ENCODE measurements at places on chromosomes 7 and 10.
A peak's percentile ranks its signal among the peaks of the same experiment; 100 is the strongest.

GRCh38 chr7:131424219-131424822 lies 96.6 kb downstream of the MKLN1 start:
- no peak overlapping the region for H3K27ac ChIP-seq
- DNase-seq, result peak; percentile 16
- H3K36me3 ChIP-seq, result no peaks in the 10 kb centered on the region
- no peaks in the 10 kb centered on the region for H3K4me1 ChIP-seq
- H3K27me3 ChIP-seq, result no peaks in the 10 kb centered on the region
- no peak overlapping the region for H3K4me3 ChIP-seq

- DNase-seq, result no peak
- no peaks in the 10 kb centered on the region for H3K4me1 ChIP-seq
- no peak overlapping the region for H3K27ac ChIP-seq
- no peaks in the 10 kb centered on the region for H3K27me3 ChIP-seq
- no peak overlapping the region for H3K4me3 ChIP-seq
- no peaks in the 10 kb centered on the region for H3K36me3 ChIP-seq
These were observed 390.6 kb downstream of the SDK1 start for GRCh38 chr7:3691478-3692158.

DNA sequence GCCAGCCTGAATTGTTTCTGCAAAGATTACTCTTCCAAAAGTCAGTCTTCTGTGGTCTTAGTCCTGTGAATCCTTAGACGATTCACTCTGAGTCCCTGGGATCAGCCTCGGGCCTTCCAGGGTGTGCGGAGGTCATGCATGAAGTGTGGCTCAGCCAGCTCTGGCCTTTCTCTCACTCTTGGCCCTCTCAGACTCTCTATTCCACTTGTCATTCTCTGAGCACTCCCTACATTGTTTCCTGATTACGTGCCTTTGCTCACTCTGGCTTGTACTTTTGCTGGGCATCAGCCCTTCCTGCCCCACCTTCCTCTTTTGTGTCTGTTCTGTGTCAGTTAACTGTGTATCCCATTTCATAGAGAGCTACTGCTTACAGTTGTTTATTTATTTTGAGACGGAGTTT lies 36.0 kb downstream of the CCNY start:
- H3K4me1 ChIP-seq, result peaks cover 56% of the 10 kb centered on the region
- no peak overlapping the region for H3K27ac ChIP-seq
- H3K36me3 ChIP-seq, result no peaks in the 10 kb centered on the region
- no peak for DNase-seq
- no peak overlapping the region for H3K4me3 ChIP-seq

- H3K36me3 ChIP-seq, result no peaks in the 10 kb centered on the region
- no peak for DNase-seq
- no peak overlapping the region for H3K4me3 ChIP-seq
- no peak overlapping the region for H3K27ac ChIP-seq
- H3K4me1 ChIP-seq, result no peaks in the 10 kb centered on the region
These were observed 294.6 kb upstream of the ZNF32 start for GRCh38 chr10:43943119-43943817.

DNA sequence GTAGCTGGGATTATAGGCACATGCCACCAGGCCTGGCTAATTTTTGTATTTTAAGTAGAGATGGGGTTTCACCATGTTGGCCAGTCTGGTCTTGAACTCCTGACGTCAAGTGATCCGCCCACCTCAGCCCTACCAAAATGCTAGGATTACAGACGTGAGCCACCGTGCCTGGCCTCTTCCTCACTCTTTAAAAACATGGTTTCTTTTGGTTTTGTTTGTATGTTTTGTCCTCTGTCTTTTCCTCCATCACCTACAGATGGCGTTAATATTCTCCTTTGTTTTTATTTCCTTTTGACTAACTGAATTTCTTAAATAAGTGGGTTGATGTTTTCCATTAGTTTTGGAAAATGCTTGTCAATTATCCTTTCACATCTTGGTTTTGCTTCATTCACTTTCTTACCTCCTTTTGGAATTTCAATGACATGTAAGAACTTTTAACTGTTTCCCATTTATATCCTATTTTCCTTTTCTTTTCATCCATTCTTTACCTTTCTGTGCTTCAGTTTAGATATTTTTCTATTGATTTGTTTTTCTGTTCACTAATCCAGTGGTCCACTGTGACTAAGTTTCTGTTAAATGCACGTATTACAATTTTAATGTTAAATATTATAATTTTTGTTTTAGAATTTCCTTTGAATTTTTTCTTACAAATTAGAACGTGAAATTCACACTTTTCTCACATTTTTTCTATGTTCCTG lies 104.1 kb downstream of the ZNF467 start:
- peak; percentile 2 for DNase-seq
- H3K27ac ChIP-seq, result no peak overlapping the region
- H3K27me3 ChIP-seq, result no peaks in the 10 kb centered on the region
- no peaks in the 10 kb centered on the region for H3K4me1 ChIP-seq

- no peaks in the 10 kb centered on the region for H3K4me1 ChIP-seq
- no peak for DNase-seq
- H3K4me3 ChIP-seq, result no peak overlapping the region
- H3K36me3 ChIP-seq, result peaks cover 13% of the 10 kb centered on the region
These were observed 17.2 kb downstream of the PPP3CB start for GRCh38 chr10:73478636-73479035.

DNA sequence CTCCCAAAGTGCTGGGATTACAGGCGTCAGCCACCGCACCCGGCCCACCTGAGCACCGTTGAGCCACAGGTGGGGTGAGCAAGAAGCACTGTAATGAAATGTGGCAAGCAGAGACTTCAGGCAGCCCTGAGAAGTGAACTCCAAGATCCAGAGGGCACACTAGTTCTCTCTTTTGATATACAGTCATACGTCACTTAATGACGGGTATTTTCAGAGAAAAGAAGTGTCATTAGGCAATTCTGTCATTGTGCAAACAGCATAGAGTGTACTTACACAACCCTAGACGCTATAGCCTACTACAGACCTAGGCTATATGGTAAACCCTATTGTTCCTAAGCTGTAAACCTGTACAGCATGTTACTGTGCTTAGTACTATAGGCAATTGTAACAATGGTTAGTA lies 7.9 kb downstream of the PANK1 start:
- no peaks in the 10 kb centered on the region for H3K27me3 ChIP-seq
- H3K4me1 ChIP-seq, result no peaks in the 10 kb centered on the region
- no peak overlapping the region for H3K4me3 ChIP-seq
- no peak overlapping the region for H3K27ac ChIP-seq

- H3K27me3 ChIP-seq, result no peaks in the 10 kb centered on the region
- H3K4me3 ChIP-seq, result no peak overlapping the region
- no peak for DNase-seq
- no peak overlapping the region for H3K27ac ChIP-seq
- no peaks in the 10 kb centered on the region for H3K36me3 ChIP-seq
These were observed 7.8 kb downstream of the OR2A14 start for GRCh38 chr7:144130730-144131129.

DNA sequence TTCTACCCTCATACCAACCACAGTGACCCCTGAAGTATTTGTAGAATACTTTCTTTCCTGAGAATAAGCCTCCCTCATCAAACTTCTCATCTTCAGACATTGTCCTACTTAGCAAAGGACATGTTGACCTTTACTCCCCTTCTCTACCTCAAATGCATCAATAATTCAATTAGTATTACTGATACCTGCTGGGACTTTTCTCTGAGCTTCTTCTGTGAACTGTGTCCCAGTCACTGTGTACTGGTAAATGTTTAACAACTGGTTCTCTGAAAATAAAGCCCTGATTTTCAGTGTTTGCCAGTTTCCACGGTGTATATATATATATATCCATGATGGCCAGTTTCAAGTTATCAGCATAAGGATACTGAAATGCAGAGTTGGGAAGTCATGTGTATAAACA lies 12.2 kb downstream of the PANK1 start:
- no peaks in the 10 kb centered on the region for H3K27me3 ChIP-seq
- no peak for DNase-seq
- no peaks in the 10 kb centered on the region for H3K4me1 ChIP-seq

DNA sequence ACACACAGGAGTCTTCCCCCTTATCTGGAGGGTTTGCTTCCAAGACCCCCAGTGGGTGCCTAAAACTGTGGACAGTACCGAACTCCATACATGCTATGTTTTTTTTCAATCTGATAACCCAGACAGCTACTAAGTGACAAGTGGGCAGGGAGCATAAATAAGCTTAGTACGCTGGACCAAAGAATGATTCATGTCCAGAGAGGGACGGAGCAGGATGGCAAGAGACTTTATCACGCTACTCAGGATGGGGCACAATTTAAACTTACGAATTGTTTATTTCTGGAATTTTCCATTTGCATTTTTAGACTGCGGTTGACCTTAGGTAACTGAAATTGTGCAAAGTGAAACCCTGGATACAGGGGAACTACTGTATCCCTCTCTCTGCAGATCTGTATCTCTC lies 410.0 kb upstream of the MKI67 start:
- no peaks in the 10 kb centered on the region for H3K36me3 ChIP-seq
- H3K27ac ChIP-seq, result no peak overlapping the region
- peaks cover 6% of the 10 kb centered on the region for H3K27me3 ChIP-seq

GRCh38 chr7:55512635-55513191 lies 59.6 kb downstream of the VOPP1 start:
- H3K36me3 ChIP-seq, result peaks cover 6% of the 10 kb centered on the region
- H3K4me3 ChIP-seq, result no peak overlapping the region
- no peaks in the 10 kb centered on the region for H3K27me3 ChIP-seq
- peaks cover 5% of the 10 kb centered on the region for H3K4me1 ChIP-seq
- DNase-seq, result no peak

GRCh38 chr7:112876877-112877276 lies 86.7 kb upstream of the TMEM168 start:
- no peak overlapping the region for H3K27ac ChIP-seq
- no peaks in the 10 kb centered on the region for H3K36me3 ChIP-seq
- no peaks in the 10 kb centered on the region for H3K27me3 ChIP-seq

DNA sequence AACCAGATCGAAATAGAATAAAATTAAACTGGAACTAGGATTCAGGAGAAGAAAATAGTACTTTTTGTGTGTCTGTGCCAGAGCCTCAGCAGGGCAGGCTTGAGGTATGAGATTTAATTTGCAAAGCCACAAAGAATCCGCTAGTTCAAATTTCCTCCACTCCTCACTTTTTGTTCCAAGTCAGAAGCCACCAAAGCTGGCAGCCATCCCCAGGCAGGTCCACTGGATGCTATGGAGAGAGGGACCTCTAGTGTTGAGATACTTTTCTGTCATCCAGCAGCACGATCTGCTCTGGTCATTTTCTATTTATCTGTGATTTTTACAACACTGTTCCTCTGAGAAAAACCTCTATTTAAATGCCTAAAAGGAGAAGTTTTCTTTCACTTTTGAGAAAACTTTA lies 147.9 kb upstream of the FRMD4A start:
- H3K36me3 ChIP-seq, result no peaks in the 10 kb centered on the region
- no peaks in the 10 kb centered on the region for H3K27me3 ChIP-seq
- no peak overlapping the region for H3K27ac ChIP-seq

DNA sequence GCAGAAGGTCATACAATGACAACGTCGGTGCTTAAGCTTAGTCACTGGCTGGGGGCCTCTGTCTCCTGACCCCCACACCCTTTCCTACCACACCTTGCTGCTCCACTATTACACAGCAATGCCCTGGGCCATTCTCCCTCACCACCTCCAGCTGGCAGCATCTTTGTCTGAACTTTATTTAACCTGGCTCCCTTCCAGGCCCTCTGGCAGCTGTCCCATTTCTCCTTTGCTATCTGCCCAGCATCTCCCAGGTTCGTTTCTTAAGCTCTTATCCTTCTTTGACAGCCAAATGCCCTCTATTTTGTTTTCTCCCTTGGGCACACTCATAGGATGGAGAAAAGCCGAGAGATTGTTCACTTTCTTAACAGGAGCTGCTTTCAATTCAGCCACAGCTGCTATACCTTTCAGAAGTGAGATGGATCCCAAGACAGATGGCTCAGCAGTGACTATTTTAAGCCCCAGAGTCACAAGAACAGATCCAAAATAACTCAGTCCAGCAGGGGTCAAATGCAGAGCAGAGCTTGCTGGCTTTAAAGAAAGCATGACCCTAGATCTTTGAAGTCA lies 1277.1 kb upstream of the AUTS2 start:
- no peaks in the 10 kb centered on the region for H3K27me3 ChIP-seq
- H3K4me1 ChIP-seq, result no peaks in the 10 kb centered on the region
- no peaks in the 10 kb centered on the region for H3K36me3 ChIP-seq
- H3K4me3 ChIP-seq, result no peak overlapping the region
- no peak overlapping the region for H3K27ac ChIP-seq

- no peaks in the 10 kb centered on the region for H3K36me3 ChIP-seq
- no peaks in the 10 kb centered on the region for H3K4me1 ChIP-seq
- DNase-seq, result peak; percentile 12
- H3K27me3 ChIP-seq, result no peaks in the 10 kb centered on the region
- H3K4me3 ChIP-seq, result no peak overlapping the region
- H3K27ac ChIP-seq, result no peak overlapping the region
These were observed 175.3 kb upstream of the RHEB start for GRCh38 chr7:151694828-151695580.

GRCh38 chr10:47378606-47379444 lies 5.3 kb downstream of the ZNF488 start:
- peaks cover 21% of the 10 kb centered on the region for H3K27me3 ChIP-seq
- no peak overlapping the region for H3K27ac ChIP-seq
- H3K4me1 ChIP-seq, result no peaks in the 10 kb centered on the region

GRCh38 chr7:120993553-120994191 lies 5.2 kb downstream of the CPED1 start:
- peak overlapping the region; percentile 62 for H3K27ac ChIP-seq
- H3K4me1 ChIP-seq, result peaks cover 18% of the 10 kb centered on the region
- H3K4me3 ChIP-seq, result no peak overlapping the region
- peaks cover 19% of the 10 kb centered on the region for H3K27me3 ChIP-seq
- no peaks in the 10 kb centered on the region for H3K36me3 ChIP-seq

DNA sequence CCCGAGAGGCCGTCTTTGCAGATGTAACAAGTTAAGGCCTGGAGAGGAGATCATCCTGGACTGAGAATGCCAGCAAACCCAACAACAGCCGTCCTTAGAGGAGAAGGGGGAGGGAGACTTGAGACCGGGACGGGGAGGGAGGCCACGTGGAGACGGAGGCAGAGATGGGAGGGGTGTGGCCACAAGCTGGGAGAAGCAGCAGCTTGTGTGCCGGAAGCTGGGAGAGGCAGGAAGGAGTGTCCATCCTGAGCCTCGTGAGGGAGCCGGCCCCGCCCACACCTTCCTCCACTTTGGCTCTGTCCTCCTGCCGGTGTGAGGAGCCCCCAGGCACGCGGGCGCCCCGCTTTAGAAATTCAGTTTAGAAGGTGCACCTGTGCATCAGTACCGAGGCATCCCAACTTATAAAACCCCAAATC lies 95.7 kb downstream of the DNAJB6 start:
- H3K27me3 ChIP-seq, result no peaks in the 10 kb centered on the region
- no peak overlapping the region for H3K4me3 ChIP-seq
- no peak for DNase-seq
- no peaks in the 10 kb centered on the region for H3K36me3 ChIP-seq
- H3K27ac ChIP-seq, result no peak overlapping the region
- peaks cover 10% of the 10 kb centered on the region for H3K4me1 ChIP-seq

- H3K27ac ChIP-seq, result peak overlapping the region; percentile 47
- peak overlapping the region; percentile 45 for H3K4me3 ChIP-seq
- H3K4me1 ChIP-seq, result peaks cover 95% of the 10 kb centered on the region
These were observed 69.8 kb downstream of the ADD3 start for GRCh38 chr10:110077436-110078130.

GRCh38 chr7:81690688-81691087 lies 79.2 kb downstream of the HGF start:
- no peaks in the 10 kb centered on the region for H3K4me1 ChIP-seq
- no peak for DNase-seq
- no peak overlapping the region for H3K27ac ChIP-seq
- no peaks in the 10 kb centered on the region for H3K27me3 ChIP-seq
- no peak overlapping the region for H3K4me3 ChIP-seq
- no peaks in the 10 kb centered on the region for H3K36me3 ChIP-seq

GRCh38 chr7:73652541-73652949 lies 15.1 kb upstream of the VPS37D start:
- DNase-seq, result no peak
- no peak overlapping the region for H3K4me3 ChIP-seq
- peaks cover 19% of the 10 kb centered on the region for H3K27me3 ChIP-seq
- no peaks in the 10 kb centered on the region for H3K36me3 ChIP-seq
- peaks cover 7% of the 10 kb centered on the region for H3K4me1 ChIP-seq

Data from CD8-positive, alpha-beta memory T cell (primary cell).